ENCODE measurements at places on chromosomes 16 and 17. TPM values are rescaled to one million over a fixed set of nuclear protein-coding genes. Genes with fewer than 3 reads are reported as not detected.

MYH8 gene
- not detected for total RNA-seq

KRT31 gene
- total RNA-seq, result not detected

TBC1D3I gene
- not detected for total RNA-seq

NPIPA7 gene
- total RNA-seq, result 3.5 TPM

GRCh38 chr17:77882040-77882439, 76.5 kb upstream of the TNRC6C start:
- no peak for DNase-seq

DNA sequence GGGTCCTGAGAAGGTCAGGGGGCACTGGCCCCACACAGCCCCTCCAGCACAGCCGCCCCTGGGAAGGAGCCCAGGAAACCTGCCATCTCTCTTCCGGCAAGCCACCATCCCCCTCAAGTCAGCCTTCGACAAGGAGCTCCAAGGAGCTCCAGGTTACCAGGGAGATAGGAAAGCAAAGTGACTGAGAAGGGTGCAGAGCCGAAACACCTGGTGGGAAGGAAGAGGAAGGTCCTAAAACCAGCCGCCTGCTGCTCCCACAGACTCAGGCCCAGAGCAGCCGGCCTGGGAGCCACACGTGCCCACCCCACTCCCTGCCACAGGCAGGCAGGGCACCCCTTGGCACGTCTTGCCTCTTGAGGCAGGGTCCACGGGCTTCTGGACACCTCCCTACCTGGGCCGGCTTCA, 80.7 kb downstream of the TIMM22 start:
- DNase-seq, result no peak

DNA sequence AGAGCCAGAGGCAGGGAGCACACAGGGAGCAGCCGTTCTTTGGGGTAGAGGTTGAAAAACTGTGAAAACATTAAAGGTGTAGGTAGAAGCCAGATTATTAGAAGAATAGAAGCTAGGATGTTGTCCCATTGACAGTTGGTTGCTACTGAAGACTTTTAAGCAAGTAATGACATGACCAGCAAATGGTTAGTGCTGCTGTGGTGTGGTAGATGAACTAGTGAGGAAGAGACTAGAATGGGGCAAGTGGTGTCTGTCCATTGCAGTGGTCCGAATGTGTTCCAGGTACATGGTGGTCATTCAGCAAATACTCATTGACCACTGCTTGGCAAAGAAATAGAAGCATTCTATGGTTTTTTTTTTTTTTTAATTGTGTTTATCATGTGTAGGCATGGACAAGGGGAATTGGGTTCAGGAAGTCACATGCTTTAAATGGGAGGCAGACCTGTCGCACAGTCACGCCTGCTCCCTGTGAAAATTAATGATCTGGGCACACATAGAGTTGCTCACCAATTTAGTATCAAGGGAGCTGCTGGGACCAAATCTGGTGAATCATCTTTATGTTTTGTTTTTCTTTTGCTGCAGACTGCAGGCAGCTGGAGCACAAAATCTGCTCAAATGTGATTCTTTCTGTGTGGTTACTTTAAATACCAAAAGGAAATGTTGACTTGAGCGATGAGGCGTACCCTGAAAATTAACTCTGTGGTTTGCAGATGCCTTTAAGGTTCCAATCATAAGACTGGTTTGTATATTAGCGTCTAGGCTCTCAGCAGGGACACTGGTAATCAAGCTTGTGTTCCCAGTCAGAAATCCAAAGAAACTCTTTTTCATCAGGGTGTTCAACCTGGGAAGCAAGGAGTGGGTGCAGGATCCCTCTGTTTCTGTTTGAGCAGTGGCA, 30.7 kb downstream of the YPEL2 start:
- DNase-seq, result no peak

GRCh38 chr17:60559995-60560859, 34.2 kb upstream of the APPBP2 start:
- no peak for DNase-seq

- no peak for DNase-seq
Observed at GRCh38 chr17:61394630-61395408, 4.8 kb upstream of the TBX2 start.

GRCh38 chr16:1079786-1080525, 7.4 kb downstream of the SSTR5 start:
- DNase-seq, result no peak

DNA sequence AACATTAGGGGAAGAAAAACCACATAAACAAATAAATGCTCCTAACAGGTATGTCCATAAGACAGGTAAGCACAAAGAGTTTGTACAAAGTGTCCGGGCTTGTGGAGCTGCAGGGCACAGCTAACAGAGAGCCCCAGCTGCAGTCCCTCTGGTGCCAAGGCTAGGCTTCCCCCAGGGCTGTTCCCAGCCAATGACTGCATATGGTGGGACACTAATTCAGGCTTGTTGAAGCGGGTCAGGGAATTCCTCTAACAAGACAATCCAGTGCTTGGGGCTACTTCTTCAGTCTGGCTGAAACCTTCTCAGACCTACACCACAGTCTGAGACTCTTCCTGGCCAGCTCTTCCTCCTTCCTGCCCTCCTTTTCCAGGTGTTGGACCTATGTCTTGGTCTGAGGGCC, 51.7 kb upstream of the ALDH3A1 start:
- DNase-seq, result no peak
